Left hindlimb (tissue), 1 donor: ENCODE measurements at places on chromosomes 7 and 10.
A peak's percentile ranks its signal among the peaks of the same experiment; 100 is the strongest.

- no peak for DNase-seq
These were observed 277.4 kb downstream of the CCSER2 start for GRCh38 chr10:84605802-84606201.

DNA sequence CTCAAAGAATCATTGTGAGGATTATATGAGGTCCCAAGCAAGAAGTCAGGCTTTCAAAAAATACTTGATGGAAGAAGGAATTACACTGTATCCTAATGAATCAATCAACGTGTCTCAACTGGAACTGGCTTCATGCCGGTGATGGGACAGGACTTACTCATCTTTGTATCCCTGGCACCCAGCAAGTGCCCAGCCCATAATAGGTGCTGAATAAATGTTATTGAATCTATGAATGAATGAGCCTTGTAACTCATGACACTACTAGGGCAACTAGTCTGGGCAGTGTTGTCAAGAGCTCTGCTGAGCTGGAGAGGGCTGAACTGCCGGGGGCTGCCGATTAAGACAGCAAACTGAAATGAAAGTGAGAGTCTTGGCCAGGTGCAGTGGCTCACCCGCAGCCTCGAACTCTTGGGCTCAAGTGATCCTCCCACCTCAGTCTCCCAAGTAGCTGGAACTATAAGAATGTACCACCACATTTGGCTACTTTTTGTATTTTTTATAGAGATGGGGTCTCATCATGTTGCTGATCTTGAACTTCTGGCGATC, 87.2 kb upstream of the KIF5B start:
- no peak for DNase-seq

DNA sequence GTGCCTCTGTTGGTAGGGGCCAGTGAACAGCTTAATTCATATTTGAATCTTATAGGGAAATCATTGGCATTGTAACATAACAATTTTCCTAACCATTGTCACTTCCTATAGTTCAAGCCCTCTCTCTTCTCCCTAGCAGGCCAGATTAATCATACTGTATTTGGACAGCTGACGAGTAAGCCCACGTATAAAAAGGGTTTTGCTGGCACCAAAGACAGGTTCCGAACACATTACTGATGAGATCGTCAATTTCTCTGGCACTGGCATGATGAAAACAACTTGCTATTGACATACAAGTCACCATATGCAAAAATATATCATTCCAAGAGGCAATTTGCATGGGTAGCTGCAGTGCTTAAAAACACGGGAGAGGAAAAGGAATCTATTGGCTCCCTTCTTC, 891.1 kb upstream of the AUTS2 start:
- no peak for DNase-seq

DNA sequence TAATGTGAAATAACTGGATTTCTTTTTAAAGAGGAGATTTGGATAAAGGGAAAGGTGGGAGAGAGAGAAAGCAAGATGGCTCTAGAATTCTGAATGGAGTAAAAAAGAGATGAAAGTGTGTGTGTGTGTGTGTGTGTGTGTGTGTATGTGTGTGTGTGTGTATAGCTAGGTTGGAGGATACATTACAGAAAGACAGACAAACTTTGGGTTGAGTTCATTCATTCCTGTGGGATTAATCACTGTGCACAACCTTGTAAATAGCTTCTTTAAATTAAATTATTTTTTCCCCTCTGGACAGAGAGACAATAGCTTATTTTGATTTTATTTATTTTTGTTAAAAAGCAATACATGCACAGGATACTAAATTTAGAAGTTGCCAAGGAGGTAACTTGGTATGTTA, 7.5 kb downstream of the ASB4 start:
- no peak for DNase-seq

- DNase-seq: no peak
These were observed 4.3 kb downstream of the SLC29A3 start for GRCh38 chr10:71323407-71323806.

DNA sequence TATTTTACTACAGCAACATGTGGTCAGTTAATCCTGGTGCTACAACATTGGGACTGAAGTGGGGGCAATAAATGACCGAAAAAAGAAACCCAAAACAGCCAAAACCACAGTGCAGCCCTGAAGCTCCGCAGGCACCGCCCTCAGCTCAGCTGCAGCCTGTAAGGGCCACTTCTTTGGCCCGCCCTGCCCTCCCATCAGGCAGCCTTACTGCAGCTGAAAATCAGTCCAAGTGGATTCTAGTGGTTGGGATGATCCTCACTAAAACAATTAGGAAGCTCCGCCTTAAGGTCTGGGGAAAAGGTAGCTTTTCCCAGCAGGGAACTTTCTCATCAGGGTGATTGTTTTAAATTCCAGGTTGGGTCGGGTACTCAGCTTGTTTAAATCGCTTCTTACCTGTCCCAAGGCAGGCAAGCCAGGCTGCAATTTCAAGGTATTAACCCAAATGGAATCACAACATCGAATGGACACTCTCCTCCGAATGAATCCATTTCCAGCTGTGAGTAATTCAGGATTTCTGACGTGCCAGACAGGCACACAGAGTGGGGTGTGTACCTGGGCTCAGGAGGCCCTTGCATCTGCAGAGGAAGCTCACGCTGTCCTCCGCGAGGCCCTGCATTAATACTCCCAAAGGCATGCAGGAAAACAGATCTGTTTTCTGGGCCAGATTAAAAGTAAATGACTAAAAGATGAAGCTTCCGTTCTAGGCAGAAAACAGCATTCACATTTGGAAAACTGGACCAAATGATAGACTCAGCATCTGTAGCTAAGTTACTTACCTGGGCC, 104.3 kb downstream of the CREB5 start:
- no peak for DNase-seq

- no peak for DNase-seq
These were observed 2.0 kb upstream of the WBP1L start for GRCh38 chr10:102741726-102742237.

DNA sequence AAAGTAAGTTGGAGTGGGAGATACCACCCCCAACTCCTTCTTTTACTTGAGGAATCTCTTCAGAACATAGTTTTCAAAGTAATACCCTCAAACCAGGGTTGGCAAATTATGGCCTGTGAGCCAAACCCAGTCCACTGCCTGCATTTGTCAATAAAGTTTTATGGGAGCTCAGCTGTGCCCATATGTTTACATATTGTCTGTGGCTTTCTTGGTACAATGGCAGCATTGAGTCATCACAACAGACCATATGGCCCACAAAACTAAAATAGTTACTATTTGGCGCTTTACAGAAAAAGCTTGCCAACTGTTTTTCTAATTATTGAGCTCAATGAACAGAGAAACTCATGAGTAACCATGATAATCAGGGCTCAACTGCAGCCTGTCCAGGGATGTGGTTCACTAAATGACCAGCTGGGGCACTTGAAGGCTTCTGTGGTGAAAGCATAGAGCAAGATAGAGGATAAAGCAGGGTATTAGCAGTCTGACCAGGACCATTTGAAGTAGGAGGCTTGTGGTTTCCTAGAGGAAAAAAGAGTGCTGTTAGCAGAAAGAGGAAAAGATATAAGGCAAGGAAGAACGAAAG, 196.0 kb upstream of the GRB10 start:
- no peak for DNase-seq

DNA sequence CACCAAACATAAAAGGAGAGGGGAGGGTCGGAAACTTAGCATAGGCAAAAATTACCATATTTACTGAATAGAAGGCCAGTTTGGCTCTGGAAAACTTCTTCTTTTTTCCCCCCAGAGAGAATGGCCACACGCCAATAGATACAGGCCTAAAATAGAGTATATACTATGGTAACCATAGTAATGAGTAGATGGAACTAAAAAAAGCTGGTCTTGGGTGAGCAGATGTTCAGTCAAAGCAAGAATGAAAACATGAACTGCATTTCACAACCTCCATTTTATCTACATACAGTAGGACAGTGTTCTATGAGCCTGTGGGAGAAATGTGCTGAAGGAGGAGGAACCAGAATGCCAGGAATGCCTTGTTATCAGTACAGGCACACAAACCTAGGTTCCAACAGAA, 141.7 kb upstream of the SEMA3A start:
- no peak for DNase-seq

- DNase-seq: peak; percentile 56
These were observed 25.1 kb downstream of the FAM13C start for GRCh38 chr10:59337201-59337652.

GRCh38 chr10:92240289-92241157, 50.4 kb downstream of the CPEB3 start:
- DNase-seq: peak; percentile 66

- no peak for DNase-seq
These were observed 113.1 kb upstream of the PCBD1 start for GRCh38 chr10:71001470-71001869.

DNA sequence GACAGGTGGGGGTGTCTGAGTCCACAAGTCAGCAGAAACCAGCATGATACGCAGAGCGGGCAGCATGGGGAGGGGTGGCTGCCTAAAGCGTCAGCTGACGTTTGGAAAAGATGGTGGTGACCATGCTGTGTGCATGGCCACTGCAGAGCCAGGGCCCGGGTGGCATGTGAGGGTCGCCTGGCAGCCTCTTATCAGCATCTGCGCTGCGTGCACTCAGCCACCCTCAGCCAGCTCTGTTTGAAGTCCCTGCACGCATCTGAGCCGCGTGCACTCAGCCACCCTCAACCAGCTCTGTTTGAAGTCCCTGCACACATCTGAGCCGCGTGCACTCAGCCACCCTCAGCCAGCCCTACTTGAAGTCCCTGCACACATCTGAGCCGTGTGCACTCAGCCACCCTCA, 61.5 kb downstream of the WDR37 start:
- DNase-seq: no peak

- DNase-seq: no peak
These were observed 35.4 kb upstream of the PODXL start for GRCh38 chr7:131591687-131592319.
